Activated naive CD4-positive, alpha-beta T cell treated with anti-CD3 and anti-CD28 coated beads, Interleukin-2, amount 10 ng/mL, durations not matched to agents 7 days and 5 days (primary cell): ENCODE measurements at places on chromosomes 6 and 20.

GRCh38 chr6:45712786-45713185 lies 302.9 kb downstream of the CLIC5 start:
- no peak for DNase-seq

- no peak for DNase-seq
Observed at GRCh38 chr6:149831308-149831820, 32.8 kb downstream of the LRP11 start.

- DNase-seq, result no peak
Observed at GRCh38 chr6:36444470-36444869, 1.7 kb downstream of the KCTD20 start.

DNA sequence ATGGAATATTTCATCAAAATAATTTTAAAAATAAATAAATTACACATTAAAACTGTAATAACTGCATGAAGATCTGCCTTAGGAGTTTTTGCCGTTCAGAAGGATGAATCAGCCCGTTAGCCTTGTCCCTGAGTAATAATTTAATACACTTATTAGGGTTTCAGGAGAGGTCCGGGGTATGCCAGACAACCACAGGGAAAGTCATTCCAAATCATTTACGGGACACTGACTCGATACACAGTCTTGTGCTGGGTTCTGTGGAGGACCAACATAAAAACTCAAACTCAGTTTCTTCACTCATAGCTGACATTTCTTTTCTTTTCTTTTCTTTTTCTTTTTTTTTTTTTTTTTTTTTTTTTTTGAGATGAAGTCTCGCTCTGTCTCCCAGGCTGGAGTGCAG lies 735 bp upstream of the LY6G6F start:
- DNase-seq, result no peak

DNA sequence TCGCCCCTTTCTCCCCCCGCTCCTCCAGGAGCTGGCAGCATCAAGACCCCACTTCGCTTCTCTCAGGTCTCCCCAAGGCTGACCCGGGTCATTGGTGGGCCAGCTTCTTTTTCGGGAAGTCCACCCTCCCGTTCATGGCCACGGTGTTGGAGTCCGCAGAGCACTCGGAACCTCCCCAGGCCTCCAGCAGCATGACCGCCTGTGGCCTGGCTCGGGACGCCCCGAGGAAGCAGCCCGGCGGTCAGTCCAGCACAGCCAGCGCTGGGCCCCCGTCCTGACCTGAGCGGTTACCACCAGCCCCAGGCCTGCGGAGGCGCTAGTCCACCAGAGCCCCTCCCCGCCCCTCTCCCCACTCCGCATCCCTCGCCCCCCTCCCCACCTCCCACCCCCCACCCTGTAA lies 1.0 kb downstream of the PPDPF start:
- DNase-seq, result peak; percentile 19

DNA sequence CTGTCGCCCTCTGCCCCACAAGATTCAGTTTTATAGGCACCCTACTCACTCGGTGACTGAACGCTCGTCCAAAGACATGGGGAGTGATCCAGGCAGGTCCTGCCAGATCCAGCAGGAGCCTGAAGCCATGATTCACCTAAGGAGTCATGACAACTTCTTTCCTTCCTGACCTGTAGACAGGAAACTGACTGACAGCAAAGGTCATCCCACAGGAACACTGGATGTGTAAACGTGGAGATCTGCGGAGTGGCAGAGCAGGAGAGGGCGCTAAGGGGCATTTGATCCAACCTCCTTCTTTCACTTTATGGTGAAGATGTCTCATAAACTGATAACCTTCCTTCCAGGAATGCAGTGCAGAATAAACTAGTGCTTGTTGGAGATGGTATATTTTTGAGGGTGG lies 192.2 kb downstream of the GJA10 start:
- DNase-seq, result no peak

DNA sequence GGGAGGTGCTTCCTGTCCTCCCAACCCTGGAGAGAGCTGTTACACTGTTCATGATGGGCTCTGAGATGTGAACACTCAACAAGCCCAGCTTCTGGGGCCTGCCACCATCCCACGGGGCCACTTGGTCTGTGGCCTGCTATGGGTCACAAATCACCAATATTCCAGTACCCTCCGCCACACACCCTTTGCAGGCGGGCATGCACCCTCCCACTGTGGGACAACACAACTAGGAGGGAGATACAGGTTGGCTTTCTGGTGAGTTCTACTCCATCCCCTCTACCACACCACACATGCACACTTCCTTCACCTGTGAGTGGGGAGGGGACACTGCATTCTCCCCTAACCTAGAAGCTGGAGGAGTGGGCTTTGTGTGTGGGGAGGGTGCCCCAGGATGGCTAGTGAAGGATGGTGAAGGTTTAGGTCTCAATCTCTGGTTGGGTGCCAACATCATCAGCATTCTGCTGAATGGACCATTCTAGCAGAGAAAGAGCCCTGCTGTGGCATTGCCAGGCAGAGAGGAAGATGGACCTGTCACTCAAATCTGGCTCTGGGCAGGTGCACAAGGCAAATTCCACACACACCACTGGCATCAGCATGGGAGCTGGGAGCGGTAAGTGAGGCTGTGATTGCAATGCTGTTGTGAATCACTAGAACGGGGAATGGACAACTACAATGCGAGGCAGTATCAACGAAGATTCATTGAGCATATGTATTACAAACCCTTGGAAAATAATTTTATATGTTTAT lies 175.1 kb downstream of the THBS2 start:
- no peak for DNase-seq

- no peak for DNase-seq
Observed at GRCh38 chr6:161434350-161434749, 160.5 kb upstream of the AGPAT4 start.

- peak; percentile 82 for DNase-seq
Observed at GRCh38 chr20:41137614-41138474, 501 bp downstream of the PLCG1 start.

GRCh38 chr20:50113420-50114224 lies 672 bp upstream of the UBE2V1 start:
- DNase-seq, result no peak

GRCh38 chr20:48238781-48239180 lies 453.5 kb upstream of the SULF2 start:
- no peak for DNase-seq

DNA sequence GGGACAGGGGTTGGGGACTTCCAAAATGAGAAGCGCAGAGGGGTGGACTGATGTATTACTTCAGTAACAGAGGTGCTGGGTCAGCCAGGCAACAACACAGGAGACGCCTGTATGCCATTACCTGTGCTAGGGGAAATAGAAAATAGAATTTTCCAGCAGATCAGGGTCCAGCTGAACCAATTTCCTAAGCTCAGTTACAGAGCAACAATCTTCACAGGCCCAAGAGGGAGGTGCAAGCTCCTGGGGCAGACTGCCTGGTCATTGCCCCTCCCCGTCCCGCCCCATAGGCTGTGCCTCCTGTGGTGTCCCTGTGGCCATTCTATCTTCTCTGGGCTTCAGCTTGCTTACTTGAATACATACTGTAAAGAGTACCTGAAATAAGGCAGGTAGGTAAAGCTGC lies 3.7 kb downstream of the KCNK5 start:
- DNase-seq, result no peak

DNA sequence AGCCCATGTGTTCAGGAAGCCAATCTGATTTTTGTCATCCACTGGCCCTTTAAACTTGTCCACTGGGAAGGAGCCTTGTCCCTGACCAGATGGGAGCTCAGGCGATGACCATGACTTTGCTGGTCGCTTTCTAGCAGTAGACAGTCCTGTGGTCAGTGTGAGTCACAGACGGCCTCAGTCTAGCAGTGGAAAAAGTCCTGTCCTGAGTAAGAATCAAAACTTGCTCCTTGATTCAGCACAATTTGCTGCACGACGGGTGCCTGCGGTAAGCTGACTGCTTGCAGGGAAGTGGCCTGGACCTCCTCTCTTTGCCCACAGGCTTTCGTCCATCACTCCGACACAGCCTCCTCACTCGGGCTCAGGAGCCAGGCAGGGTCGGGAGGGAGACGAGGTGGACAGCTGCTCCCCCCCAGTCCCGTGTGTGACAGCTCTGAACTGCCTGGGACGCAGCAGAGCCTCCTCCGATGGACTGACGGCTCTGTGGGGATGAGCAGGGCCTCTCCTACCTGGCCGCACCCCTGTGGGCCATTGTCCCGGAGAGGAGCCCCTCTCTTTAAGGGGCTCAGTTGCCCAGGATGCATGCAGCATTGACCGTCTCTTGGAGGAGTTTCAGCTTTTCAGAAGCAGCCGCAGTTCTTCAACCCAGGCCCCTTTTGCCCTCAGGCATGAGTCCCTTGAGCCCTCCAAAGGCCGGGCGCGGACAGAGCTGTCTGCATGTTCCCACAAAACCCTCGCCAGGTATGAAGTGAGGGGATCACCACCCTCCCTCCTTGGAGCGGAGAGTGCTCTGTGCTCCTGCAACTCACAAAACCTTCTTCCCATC lies 209.2 kb downstream of the ANKRD60 start:
- DNase-seq, result no peak

GRCh38 chr20:18738055-18738454 lies 75.5 kb upstream of the SCP2D1 start:
- peak; percentile 49 for DNase-seq

DNA sequence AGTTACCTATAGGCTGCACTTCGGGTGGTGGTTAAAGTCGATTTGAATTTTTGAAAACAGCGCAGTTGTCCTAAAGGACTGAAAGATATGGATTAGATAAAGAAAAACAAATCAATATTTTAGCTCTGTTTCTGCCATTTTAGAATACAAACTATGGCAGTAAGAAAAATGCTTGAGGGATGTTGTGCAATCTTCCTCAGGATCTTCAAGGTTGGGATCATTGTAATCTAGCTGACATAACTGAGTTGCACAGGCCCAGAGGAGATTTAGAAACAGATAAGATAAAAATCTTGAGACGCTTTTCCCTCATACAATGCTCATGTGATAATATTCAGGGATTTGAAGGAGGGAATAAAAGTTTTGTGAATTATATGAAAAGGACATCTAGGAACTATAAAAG lies 926 bp downstream of the PEX3 start:
- no peak for DNase-seq

- DNase-seq, result no peak
Observed at GRCh38 chr6:134187154-134187553, 130.8 kb downstream of the SGK1 start.

GRCh38 chr6:88538130-88538706 lies 372.1 kb upstream of the CNR1 start:
- DNase-seq, result peak; percentile 26

GRCh38 chr6:88870717-88871330 lies 92.6 kb downstream of the RNGTT start:
- peak; percentile 59 for DNase-seq

- DNase-seq, result peak; percentile 24
Observed at GRCh38 chr6:21593927-21594415, 420 bp downstream of the SOX4 start.

GRCh38 chr20:17493173-17493572 lies 38.0 kb downstream of the BFSP1 start:
- no peak for DNase-seq

DNA sequence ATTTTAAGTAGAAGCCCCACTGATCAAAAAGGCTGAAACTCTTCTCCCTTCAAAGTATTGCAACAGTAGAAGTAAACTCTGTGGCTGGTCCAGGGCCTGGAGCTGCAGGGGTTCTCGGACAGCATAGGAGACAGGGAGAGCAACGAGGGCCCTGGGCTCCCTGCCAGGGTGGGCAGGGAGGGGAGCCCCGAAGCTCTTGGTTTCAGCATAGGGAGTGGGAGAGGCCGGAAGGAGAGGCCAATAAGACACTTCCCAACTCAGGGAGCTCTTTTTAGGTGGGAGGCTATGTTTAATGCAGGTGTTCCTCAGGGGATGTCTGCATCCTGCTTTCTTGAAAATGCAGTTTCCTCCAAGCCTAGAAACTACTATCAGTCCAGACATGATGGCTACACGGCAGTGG lies 91.1 kb downstream of the LY86 start:
- no peak for DNase-seq

- DNase-seq, result no peak
Observed at GRCh38 chr6:5108536-5109150, 23.5 kb downstream of the PPP1R3G start.

DNA sequence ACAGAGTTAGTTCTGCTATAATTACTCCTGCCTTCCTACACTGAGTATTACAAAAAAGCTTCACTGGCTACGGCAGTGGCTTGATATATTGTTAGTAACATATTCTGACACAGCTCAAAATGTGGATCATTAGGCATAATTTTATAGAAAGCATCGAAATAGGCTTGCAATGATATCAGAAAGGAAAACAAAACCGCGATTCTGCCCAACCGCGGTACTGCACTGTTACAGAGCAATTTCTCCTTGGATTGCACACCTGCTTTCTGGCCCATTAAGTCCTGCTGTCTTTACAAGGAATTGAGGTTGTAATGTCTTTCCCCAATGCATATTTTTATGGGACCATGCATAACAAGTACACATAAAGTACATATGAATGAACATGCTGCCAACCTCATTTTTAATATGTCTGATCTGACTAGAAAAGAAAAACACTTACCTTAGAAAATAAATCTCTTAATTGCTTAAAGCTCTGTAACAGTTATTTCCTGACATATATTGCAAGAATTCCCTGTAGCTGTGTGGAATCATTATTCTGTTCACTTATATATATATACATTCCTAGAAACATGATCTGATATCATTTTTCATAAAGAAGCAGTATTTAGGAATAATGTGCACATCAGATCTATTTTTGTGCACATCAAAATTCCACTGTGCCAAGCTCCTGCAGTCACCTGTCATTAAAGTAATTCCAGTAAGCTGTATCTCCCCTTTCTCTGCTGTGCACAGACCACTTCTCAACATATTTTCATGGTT lies 763.9 kb downstream of the HACE1 start:
- DNase-seq, result no peak

DNA sequence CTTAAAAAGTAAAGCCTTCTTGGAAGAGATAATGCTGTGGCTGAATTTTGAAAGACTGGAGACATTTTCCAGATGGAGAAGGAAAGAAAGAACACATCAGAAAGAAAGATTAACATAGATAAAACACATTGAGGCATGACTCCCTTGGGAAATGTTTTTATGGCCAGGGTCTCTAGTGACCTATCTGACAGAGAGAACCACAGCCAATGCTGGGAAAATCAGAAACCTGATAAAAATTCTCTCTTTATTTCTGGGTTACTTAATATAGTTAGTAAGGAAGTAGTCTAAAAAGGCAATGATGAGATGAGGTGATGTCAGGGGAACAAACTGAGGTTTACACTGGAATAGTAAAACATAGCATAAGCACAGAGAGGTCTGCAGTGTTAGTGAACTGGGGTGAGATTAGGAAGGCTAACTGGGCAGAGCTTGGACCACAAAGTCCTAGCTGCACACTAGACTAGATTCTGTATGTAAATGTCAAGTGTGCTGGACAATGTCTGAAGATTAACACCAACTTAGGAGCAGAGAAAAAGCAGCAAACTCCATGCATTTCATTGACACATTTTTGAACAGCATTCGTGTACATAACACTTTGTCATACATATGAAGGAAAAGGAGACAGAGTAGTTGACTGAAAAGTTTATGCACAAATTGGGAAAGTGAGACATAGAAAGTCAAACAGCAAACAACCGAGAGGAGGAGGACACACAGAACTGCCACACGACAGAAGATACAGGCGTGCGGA lies 31.0 kb downstream of the ELOVL2 start:
- DNase-seq, result no peak

- DNase-seq, result peak; percentile 81
Observed at GRCh38 chr20:32358883-32359632, 927 bp downstream of the ASXL1 start.
